IPS DF 6.9 (cell line): ENCODE measurements at places on chromosomes 4 and X.

DNA sequence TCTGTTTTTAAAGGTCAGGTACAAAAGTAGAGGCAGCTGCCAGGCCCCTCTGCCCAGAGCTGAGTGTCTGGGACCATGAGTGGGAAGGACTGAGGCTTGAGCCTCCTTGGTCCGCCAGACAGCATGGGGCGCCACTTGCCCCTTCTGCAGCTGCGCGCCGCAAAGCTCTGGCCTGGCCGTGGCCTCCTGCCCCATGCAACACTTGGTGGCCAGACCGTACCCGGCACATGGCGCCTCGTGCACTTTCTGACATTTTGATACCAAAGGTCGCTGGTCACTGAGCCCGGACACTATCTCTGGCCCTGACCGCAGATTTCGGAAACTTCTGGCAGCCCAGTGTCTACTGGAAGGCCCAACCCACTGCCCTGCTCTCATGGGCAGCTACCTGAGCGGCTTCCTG, 18.6 kb downstream of the CLTRN start:
- no peak for DNase-seq

- no peak for DNase-seq
Measured at GRCh38 chr4:144663834-144664475, 18.0 kb downstream of the HHIP start.

DNA sequence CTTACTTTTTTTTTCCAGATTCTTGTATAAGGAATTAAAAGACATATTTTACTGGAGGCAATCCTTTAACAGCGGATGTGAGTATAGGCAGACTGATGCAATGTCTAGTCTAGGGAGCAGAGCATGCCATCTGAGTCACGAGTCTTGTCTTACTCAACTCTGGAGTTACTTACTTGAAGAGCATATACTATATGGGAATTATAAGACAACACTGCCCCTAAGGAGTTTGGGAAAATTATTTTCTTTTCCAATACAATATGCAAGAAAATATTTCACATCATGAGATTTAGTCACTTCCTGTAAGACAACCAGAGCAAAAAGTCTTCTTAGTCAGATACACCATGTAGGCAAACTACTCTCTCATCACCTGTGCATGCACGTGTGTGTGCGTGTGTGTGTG, 537.3 kb upstream of the FTHL17 start:
- no peak for DNase-seq

GRCh38 chrX:113974881-113975280, 609.0 kb upstream of the HTR2C start:
- DNase-seq: no peak

DNA sequence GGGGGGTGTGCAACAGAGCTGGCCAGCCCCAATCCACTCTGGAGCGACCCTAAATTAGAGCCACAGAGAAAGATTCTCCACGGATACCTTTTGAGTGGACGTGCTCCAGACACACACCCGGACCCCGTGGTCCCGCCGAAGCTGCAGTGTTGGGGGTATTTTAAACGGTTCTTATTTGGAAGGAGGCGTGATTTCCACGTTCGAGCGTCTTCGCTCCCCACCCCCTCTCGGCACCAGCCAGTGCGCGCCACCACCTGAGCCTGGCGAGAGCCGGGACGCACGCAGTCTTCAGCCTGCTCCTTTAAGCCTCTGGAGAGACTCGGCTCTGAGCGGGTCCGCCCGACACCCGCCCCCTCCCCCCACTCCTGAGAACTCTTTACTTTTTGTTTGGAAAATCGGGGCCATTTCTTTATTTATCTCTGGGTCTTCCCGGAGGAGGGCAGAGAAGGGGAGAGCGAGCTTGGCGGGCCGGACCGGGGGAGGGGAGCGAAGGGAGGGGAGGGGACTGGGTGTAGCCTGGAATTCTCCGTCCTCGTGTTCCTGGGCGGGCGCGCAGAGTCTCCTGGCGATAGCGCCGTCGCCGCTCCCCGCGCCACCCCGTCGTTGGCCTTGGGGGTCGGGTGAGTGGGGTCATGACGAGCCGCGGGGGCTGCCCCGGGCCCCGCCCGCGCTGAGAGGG, 668 bp upstream of the PTCHD1 start:
- no peak for DNase-seq

- no peak for DNase-seq
Measured at GRCh38 chrX:29435396-29435795, 780.0 kb upstream of the MAGEB2 start.

- no peak for DNase-seq
Measured at GRCh38 chr4:105119356-105119755, 27.3 kb upstream of the TET2 start.

DNA sequence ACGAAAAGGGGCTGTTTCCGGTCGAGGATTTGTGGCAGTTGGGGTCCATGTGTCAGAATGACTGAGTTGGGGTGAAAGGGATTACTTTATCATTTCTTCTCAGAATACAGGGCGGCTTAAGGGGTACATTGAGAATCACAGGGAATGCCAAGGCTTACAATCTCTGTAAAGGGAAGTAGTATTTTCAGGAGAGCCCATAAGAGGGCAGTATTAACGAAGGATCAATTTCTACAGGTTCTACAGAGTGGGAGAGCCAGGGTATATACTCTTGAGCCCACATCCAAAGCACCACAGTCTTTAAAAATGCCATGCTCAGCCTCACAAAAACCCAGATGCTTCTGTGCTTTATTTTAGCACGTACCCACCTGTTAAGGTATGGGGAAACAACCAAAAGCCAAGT, 67.7 kb upstream of the ZXDA start:
- DNase-seq: no peak

DNA sequence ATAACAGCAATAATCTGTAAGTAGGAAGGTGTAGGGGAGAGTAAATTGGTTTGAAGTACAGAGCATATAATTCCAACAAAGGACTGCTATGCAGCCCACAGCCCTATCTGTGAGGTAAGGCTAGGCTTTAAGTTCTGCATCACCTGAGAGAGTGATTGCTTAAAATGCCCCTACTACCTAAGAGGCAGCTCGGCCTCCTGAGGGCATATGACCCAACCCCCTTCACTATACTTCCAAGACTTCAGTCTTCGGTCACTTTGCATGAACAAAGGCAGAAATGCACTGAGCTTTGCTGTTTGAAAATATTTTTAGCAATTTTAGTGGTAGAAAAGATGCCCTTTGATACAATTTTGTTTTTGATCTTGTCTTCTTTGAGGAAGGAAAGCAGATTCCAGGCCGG, 4.9 kb upstream of the DDX3X start:
- DNase-seq: no peak

DNA sequence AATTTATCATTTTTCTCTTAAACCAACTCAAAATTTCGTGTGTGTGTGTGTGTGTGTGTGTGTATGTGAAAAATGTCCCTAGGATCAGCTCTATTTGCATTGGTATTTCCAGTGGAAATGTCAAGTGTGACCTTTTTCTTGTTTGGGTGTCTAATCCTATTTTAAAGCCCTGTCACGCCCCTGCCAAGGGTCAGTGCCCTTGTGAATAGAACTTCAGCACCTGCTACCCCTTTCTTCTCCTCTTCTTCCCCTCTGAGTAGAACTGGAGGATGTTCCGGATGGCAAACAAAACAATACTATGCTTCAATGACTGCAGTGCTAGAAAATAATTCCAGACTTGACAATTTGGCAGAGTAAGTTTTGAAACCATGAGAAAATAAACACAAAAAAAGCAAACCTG, 67.3 kb downstream of the SPRY1 start:
- no peak for DNase-seq

GRCh38 chr4:78560296-78560963, 8.9 kb downstream of the ANXA3 start:
- no peak for DNase-seq

GRCh38 chrX:44996277-44996676, 123.3 kb downstream of the KDM6A start:
- no peak for DNase-seq

DNA sequence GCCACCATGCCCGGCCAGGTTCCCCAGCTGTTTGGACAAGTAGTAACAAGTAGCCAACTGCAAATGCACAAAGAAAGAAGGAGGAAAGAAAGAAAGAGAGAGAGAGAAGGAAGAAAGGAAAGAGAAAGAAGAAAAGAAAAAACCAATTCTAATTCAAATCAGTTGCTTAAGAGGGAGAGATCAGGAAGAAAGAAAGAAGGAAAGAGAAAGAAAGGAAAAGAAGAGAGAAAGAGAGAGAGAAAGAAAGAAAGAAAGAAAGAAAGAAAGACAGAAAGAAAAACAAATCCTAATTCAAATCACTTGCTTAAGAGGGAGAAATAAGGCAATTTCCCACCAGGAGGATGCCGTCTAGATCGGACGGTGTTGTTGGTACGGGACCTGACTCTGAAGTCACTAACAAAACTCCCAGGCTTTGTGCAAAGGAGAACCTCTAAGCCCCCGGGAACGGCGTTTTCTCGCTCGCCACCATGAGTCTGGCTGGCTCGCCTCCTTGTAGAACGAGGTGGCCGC, 95.5 kb upstream of the PPP2R3B start:
- DNase-seq: no peak

DNA sequence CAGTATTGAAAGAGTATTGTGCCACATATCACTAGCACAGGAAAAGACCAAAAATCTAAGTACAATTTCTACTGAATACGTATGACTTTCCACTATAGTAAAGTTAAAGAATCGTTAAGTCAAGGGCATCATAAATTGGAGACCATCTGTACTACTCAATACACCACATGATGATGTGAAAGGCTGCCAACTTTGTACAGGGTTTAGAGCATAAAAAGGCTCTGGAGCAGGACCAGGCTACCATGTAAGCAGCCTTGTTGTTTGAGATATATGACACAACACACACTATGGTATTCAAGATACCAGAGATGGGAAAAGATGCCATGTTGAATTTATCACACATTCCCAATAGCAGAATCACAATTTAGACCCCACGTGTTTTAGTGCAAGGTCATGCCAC, 294.9 kb upstream of the TRPC5 start:
- DNase-seq: no peak

- no peak for DNase-seq
Measured at GRCh38 chr4:186676531-186677161, 47.0 kb downstream of the FAT1 start.
